ENCODE measurements at places on chromosomes 12 and 14.

- no peak for DNase-seq
Measured at GRCh38 chr14:54188064-54188666, 208.6 kb upstream of the CDKN3 start.

GRCh38 chr12:129605666-129606065, 298.2 kb downstream of the TMEM132D start:
- DNase-seq = no peak

DNA sequence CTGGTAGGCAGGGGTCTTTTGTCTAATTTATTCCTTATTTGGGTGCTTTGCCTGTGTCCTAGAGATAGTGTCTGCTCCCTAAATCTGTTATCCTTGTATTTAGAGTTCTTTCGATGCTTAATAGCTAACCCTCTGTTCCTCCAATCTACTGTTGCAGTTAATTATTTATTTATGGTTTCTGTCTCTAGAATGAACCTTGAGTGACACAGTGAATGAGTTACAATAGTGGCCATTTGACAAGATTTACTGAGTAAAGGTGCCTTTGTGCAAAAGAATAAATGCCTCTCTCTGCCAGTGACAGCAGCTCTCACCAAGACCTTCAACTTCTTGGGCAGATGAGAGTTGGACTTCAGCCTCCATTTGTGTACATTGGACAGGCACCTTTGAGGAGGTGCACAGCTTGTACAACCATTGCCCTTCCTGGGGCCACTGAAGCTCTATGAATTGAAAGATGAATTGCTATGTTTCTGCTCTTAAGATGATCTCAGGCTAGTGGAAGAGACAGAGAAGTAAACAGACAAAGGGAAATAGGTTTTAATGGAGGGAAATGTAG, 165.9 kb downstream of the DERA start:
- DNase-seq = no peak

GRCh38 chr12:20369305-20370013, 1.1 kb downstream of the PDE3A start:
- no peak for DNase-seq

DNA sequence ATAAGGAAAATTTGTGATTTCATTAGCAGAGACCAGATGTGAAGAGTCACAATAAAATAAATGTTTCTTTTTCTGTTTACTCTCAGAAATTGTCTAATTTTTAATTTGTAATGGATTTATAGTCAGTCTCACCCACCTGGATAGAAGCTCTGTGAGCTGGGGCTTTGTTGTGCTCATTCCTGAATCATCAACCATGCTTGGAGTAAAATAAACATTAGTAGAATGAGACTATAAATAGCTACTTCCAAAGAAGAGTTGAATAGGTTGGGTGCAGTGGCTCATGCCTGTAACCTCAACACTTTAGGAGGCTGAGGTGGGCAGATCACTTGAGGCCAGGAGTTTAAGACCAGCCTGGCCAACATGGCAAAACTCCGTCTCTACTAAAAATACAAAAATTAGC, 185.3 kb upstream of the FBXO33 start:
- no peak for DNase-seq

- no peak for DNase-seq
Measured at GRCh38 chr12:41045509-41045908, 142.6 kb upstream of the PDZRN4 start.

DNA sequence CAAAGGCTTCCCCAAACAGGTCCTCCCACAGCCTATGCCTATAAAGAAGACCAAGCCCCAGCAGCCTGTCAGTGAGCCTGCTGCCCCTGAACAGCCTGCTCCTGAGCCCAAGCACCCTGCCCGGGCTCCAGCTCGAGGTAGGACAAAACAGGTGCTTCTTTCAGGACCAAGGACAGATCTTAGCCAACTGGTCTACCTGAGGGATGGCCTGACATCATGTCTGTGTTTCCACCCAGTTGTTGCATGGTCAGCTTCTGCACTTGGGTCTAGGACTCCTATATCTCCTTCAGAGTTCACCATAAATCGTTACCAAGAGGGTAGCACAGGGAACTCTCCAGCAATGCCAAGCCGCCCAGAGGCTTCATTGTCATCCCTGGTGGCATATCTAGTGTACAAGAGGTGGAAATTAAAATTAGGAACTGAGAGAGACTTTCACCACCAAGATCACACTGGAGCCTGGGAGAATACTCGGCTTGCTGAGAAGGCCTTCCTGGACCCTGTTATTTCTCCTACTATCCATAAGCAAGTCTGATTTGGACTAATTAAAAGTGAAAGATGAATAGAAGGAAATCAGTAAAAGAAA, 38.2 kb upstream of the OAS1 start:
- no peak for DNase-seq

DNA sequence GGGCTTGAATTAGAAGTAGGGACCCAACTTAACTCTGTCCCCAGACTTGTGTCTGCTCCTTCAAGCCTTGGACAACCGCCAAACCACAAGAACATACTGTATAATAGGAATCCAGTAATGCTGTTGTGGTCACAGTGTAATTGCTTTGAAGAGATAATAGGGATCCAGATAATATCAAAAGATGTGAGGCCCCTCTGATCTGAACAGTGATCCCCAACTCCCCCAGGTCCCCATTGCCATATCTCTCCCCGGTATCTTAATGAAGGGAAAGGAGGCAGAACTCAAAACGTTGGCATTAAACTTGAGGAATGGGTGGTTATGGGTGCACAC, 8.5 kb upstream of the PLEKHH1 start:
- DNase-seq = no peak

DNA sequence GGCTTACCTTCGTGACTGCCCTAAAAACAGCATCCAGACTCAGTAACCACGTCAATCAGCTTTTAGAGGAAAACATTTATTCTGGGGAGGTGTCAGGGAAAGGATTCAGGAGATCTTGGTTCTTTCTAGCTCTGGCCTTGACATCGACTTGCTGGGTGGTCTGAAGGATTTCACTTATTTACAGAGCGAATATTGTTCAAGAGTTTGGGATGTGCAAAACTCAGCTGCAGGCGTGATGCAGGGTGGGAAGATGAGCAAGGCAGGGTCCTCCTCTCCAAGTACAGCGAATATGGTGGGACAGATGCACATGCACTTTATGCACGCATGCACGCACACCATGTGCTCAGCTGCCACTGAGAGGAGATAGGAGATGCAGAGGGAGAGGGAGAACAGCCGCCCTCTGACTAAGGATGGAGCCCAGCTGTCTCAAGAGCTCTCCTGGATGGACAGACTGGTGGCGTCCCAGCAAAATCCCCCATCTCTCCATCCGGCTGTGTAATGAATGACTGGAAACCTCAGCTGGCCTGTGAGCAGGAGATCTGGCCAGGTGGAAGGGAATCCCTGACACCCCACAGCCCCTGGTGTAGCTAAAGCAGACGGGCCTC, 24.4 kb upstream of the BDKRB1 start:
- DNase-seq = no peak

DNA sequence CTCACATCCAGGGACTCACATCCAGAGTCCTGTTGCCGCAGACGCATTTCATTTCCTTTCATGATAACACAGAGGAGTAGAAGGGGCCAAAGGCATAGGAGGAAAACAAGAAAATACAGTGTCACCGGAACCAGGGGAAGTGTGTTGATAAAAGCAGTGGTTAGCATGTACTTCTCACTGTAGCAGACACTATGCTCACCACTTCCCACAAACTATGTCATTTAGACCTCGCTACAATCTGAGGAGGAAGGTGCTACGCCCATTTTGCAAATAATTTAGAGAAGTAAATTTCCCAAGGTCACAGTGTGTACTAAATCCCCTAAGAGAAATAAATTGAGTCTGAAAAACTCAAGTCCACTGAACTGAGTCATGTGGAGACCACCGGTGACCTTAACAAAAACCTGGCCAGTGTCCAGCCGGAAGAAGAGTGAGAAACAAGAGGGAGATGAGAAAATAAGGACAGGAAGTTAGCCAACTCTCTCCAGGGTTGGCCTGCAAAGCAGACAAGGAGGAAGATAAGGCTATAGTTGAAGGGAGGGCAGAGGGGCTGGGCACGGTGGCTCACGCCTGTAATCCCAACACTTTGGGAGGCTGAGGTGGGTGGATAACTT, 25.8 kb upstream of the TMCC3 start:
- no peak for DNase-seq

- DNase-seq = no peak
Measured at GRCh38 chr12:123076604-123077297, 74.1 kb downstream of the PITPNM2 start.

All from T follicular helper cell (primary cell).